ENCODE measurements at places on chromosomes 11 and 22.

DNA sequence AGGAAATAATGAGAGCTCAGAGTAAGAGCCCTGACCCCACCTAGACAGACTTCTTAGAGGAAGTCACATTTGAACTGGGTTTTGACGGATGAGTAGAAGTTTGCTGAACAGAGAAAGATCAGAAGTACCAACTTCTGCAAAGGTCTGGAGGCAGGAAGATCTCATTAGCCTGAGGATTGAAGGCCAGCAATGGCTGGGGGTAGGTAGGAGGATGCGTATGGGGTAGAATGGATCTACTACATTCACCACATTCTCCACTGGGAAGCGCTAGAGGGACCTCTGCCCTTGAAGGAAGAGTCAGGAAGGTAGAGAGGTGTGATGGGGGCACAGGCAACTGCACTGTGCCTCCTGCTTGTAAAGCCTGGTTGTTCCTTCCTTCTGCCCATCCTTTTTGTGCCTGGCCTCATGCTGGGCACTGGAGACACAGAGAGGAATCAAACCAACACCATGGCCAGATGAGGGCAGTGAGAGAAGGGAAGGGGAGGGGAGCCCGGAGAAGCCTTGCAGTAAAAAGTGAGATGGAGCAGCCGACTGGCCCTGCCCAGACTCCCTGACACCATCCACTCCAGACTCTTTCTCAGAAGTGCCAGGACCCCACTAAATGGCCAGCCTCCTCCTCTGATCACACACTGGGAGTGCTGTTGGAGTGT lies 4.9 kb downstream of the TPBGL start:
- no peak for DNase-seq

DNA sequence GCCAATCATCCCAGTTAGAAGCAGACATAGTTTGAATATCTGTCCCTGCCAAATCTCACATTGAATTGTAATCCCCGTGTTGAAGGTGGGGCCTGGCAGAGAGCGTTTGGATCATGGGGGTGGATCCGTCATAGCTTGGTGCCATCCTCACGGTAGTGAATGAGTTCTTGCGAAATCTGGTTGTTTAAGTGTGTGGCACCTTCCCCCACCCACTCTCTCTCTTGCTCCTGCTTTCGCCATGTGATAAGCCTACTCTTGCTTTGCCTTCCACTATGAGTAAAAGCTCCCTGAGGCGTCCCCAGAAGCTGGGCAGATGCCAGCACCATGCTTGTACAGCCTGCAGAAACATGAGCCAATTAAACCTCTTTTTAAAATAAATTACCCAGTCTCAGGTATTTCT lies 5.0 kb upstream of the CCDC81 start:
- DNase-seq: no peak

- no peak for DNase-seq
Observed at GRCh38 chr11:57163160-57163868, 18.4 kb upstream of the LRRC55 start.

DNA sequence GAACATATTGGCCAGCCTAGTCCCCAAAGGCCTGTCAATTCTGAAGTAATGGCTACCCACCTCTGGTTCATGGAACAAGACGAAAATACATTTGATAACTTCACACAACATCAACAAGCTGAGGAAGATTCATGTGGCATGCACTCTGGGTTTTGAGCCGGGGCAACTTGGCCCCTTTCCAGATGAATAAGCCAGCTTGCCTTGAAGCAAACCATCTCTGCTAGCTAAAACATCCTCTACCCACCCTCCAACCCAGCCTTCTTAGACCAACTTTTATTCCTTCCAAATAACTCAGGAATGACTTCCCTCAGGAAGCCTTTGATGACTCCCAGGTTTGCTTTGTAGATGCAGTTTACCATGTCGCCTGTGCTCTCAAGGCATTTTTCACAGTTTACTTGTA lies 94.4 kb downstream of the SLC1A2 start:
- no peak for DNase-seq

DNA sequence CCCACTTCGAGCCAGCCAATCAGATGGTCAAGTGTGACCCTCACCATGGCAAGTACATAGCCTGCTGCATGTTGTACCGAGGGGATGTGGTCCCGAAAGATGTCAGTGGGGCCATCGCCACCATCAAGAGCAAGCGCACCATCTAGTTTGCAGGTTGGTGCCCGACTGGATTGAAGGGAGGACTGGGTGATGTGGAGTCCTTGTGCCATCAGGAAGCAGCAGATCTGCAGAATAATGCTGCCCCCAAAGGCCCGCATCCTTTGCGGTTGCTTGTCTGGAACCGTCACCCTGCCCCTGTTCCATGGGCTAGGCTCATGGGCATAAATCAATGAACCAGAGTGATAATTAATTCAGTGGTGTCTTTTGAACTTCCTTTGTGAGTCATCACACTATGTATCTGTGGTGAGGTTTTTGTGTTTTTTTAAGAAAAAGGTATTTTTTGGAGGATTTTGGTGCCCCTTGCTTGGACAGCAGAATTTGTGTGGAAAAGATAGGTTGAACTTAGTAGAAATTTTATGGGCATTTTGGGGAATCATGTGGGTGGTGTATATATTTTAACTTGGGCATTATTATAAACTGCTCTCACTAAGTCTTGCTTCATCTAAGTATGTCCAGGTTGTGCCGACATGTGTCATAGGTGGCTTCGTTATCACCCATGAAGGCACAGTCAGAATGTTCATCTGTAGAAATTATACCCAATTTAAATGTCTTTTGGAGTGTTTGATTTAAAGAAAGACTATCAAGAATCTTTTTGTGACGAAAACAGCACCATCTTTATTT lies 22.3 kb downstream of the LRRC74B start:
- DNase-seq: no peak

DNA sequence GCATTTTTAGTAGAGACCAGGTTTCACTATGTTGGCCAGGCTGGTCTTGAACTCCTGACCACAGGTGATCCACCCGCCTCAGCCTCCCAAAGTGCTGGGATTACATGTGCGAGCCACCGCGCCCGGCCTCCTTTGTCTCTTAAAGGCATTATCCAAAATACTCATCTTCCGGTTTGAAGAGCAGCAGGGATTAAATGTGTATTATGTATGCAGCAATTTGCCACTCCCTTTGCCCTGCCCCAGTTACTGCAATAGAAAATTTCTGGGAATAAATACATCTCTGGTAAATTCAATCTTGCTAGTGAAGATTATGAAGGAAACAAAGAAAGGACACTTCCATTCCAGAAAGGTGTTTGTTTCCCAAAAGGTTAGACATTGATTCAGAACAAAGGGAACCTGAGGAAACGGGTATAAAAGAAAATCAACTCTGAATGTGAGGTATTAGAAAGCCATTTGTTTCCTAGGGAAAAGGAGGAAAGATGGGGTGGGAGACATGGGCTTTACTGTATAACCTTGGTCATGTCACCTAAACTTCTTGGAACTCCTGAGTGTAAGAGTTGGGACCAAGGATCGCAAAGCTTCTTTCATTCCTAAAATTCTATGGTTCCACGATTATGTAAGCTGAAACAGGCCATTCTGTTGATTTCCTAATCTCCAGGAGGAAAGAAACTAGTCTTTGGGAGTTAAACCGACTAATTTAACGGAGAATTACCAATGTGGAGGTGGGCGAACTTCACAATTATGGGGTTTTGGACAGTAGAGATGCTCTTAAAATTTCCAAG lies 959 bp upstream of the HIPK3 start:
- no peak for DNase-seq

DNA sequence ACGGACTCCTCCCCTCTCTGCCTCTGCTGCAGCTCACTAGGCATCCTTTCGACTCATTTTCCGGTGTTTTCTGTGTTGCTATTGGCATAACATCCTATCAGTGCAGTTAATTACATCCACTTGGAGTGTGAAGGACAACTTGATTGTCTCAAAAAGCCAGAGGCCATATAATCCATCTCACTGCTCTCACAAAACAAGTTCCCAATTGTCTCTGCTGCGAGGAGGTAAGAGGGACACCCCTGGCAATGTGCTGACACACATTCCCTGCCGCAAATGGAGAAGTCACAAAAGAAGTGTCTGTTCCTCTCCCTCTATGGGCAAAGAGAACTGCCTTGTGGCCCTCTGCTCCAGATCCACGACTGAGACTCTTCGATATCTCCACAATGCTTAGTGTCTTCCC lies 618.4 kb downstream of the OPCML start:
- no peak for DNase-seq

DNA sequence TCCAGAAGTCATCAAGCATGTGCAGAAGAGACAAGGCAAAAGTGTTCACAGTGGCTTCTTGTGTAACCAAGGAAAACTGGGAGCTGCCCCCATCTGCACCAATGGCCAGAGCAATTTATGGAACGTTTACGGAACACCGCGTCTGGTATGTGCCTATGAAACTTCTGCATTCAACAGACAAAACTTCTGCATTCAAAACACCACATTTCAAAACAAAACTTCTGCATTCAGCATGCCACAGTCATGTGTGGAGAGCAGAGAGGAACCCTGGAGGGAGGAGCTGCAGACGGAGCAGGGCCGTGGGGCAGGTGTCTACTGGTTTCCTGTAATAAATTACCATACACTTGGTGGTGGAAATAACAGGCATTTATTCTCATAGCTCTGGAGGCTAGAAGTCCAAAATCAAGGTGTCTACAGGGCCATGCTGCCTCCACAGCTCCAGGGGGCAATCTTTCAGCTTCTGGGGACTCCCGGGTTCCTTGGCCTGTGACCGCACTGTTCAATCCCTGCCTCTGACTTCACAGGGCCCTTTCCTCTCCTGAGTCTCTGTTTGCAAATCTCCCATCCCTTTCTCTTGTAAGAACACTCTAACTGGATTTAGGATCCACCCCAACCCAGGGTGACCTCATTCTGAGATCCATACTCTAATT lies 32.2 kb downstream of the RPL3 start:
- DNase-seq: no peak

GRCh38 chr11:69301455-69302401 lies 7.8 kb downstream of the MYEOV start:
- DNase-seq: no peak

DNA sequence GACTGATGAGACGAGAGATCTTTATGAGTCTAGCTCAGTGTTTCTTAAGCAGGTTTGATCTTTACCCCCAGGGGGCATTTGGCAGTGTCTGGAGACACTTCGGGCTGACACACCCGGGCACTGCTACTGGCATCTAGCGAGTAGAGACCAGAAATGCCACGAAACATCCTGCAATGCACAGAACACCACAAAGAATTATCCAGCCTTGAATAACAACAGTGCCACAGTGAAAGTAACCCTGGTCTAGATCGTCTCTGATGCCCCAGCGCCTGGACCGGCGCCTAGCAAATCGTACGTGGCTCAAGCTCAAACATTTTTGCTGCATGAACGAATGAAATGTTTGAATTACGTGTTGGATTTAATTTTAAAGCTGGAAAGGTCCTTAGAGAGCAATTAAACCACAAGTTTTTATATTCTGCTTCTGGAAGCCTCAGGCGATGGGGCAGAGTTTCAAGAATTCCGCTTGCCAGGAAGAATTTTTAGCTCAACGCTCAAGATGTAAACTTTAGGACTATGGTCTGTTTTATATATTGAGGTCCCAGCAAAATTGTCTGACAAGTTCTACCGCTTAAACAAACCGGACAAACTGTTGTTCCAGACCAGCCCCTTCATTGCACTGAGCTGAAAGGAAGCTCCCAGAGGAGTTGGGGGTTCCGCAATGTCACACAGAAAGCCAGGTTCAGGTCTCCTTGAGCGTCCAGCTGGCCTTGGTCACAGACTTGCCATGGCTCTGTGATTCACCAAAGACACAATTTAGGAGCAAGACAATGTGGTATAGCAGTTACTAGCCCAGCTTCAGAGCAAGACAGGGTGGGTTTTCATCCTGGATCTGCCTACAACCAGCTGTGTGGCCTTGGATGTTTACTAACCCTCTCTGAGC lies 44.2 kb upstream of the SMTN start:
- no peak for DNase-seq

- peak; percentile 39 for DNase-seq
Observed at GRCh38 chr11:69888483-69889181, 69.4 kb upstream of the FGF3 start.

DNA sequence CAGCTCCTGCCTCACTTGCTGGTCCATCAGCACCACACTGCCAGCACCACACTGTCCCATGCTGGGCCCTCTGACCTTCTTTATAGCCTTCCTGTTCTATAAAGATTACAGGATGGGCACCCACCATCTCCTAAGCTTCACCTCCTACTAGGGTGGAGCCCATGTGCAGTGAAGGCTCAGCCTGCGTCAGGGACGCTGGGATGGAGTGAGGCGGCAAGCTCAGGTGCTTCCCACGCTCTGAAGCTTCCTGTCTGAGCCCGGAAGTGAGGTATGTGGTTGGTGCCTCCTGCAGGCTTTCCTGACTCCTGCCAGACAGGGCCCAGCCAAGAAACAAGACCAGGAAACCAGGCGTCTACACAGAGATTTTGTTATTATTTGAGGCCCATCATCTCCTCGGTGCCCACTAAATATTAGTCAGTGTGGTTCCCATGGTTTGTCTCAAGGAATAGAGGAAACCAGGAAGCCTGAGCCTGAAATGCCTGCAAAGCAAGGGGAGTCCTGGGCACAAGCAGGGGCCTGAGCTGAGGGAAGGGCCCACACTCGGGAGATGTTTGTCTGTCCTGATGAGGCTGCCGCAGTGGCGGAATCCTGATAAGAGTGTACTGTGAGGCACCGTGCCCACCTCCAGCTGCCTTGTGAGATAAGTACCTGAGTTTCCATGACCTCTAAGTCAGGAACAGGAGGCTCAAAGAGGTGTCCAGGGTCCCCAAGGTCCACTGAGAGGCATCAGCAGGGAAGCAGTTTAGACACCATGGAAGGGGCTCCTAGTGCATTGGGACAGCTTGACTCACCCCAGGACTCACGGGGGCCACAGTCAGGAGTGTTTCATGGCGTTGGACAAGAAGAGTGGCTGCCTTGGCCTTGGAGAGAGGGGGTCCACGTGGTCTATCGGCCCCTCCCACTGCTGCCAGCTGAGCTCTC lies 22.0 kb downstream of the RSPH14 start:
- DNase-seq: peak; percentile 44

DNA sequence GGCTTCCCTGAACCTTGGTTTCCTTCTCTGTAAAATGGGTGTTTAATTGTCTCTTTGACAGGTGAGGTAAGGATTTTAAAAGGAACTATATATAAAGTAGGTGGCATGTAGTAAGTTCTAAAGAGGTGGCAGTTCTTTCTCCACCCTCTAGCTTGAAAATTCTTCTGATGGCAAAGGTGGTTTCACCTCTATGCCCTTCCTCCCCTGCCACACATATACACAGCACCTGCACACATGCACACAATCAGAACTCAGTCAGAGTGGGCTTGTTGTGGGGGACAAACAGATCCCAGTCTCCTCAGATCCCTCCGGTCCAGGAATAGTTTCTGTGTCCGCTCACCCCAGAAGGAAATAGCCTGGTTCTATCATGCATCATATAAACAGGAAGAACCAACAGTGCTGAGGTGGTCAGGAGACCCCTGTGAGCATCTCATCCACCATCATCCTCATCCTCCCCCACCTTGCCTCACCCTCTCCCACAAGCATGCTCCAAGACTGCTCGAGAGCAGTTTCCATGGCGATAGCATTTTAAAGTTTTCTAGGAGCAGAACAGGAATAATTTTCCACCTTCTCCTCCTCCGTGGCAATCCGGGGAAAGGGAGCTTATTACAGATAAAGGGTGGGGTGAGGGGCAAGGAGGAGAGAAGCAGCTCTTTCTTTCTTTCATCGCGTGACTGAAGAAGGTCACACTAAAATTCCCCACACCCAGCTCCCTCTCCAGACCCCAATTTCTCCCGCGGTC lies 123.6 kb downstream of the CHST1 start:
- no peak for DNase-seq

Data from activated CD4-positive, alpha-beta T cell treated with anti-CD3 and anti-CD28 coated beads for 24 hours (primary cell).